Urinary bladder (tissue), 4 donors: ENCODE measurements at places on chromosomes 6 and 20. TPM values are rescaled to one million over a fixed set of nuclear protein-coding genes. Genes with fewer than 3 reads are reported as not detected.

The CRISP2 gene
- polyA plus RNA-seq, result not detected

The ULBP1 gene
- 0.03 TPM for polyA plus RNA-seq

The MAD2L1BP gene
- 25.3 TPM for polyA plus RNA-seq

The SYCP2L gene
- polyA plus RNA-seq, result 0.15 TPM

The MLN gene
- not detected for polyA plus RNA-seq

The WFDC5 gene
- polyA plus RNA-seq, result 0.27 TPM

The SMLR1 gene
- not detected for polyA plus RNA-seq

The TMEM242 gene
- polyA plus RNA-seq, result 9.6 TPM

The KIF25 gene
- polyA plus RNA-seq, result 0.53 TPM

The SLC17A9 gene
- 3.2 TPM for polyA plus RNA-seq

The MROH8 gene
- polyA plus RNA-seq, result 1.8 TPM

The ESR1 gene
- polyA plus RNA-seq, result 1.8 TPM

The GPR6 gene
- not detected for polyA plus RNA-seq

- no peak for DNase-seq
Measured at GRCh38 chr6:19415605-19416326, 421.4 kb upstream of the ID4 start.

DNA sequence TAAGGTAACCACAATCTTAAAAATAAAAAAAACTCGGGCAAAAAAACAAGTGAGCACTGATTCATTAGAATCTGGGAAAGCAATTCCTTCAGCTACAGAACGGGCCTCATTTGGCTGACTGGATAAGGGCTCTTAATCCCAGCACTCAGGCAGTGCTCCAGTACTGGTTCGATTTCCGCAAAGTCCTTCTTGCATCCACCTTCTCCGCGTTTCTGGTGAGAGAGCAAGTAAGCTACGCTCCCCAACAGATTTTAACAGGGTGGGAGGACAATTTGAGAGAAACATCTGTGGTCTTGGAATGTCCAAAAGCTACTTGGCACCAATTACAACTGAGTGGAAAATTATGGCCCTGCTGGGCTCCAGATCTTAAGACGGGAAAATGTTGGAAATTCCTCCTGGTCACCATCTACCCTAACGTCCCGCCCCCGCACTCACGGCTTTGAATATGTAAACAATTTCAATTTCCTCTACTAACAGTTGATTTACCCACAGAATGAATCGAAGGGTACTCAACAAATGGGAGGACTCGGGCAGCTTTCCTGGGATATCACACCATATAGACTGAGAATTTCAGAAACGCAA, 18.1 kb upstream of the ZSCAN9 start:
- no peak for DNase-seq

DNA sequence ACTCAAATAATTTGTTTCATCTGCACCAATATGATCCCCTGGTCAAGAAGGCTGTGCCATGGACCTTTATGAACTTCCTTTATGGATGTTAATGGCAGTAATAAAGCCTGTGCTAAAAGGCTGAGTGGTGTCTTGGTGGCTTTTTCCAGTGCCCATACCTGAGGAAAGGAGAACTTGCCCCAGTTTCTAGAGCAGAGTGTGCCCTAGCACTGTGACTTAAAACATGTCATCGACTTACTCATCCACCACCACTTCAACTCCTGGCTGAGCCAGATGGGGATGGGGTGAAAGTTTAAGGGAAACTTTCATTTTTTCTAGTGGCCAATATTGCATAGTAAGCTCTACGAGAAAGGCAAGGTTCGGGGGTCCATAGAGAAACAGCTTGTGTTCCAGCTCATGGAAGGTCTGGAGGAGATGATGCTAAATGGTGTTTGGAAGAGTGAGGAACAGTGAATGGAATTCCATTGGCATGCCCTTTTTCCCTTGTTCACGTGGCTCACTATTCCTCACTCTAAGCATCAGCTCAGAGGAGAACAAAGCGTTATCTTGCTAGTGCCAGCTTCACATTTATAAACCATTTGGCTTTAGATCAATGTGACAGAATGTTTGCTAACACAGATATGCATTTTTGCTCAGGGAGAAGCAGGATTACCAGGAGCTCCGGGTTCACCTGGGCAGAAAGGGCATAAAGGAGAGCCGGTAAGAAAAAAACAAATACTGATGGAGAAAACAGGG, 71.2 kb downstream of the COL19A1 start:
- no peak for DNase-seq

DNA sequence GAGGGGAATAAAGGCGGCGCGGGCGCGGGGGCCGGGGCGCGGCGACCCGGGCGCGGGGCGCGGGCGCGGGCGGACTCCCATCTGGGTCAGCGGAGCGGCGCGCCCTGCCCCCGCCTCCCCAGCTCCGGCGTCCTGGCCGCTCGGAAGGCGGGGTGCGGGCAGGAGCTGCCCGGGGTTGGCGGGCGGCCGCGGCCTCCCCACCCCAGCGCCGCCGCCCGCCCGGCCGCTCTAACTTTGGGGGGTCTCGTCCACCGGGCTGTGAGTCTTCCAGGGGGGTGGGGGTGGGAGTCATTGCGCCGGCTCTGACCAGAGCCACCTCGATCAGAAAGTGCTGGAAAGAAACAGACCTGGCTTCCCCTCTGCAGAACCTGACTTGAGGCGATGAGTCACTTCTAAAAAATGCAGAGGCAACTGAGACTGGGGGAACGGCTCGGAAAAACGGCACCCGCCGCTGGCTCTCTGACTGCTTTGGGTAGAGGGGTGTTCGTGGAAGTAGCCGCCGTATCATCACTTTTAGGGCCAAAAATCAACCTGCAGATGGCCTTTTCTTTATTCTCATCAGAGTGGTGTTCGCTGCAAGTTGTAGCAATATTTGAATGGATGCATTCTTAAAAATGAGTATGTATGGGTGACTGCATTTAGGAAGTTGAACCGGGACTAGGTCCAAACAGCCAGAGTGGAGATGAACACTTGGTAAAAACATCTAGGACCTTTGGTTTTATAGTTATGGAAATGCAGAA, 667 bp downstream of the CAP2 start:
- peak; percentile 48 for DNase-seq

DNA sequence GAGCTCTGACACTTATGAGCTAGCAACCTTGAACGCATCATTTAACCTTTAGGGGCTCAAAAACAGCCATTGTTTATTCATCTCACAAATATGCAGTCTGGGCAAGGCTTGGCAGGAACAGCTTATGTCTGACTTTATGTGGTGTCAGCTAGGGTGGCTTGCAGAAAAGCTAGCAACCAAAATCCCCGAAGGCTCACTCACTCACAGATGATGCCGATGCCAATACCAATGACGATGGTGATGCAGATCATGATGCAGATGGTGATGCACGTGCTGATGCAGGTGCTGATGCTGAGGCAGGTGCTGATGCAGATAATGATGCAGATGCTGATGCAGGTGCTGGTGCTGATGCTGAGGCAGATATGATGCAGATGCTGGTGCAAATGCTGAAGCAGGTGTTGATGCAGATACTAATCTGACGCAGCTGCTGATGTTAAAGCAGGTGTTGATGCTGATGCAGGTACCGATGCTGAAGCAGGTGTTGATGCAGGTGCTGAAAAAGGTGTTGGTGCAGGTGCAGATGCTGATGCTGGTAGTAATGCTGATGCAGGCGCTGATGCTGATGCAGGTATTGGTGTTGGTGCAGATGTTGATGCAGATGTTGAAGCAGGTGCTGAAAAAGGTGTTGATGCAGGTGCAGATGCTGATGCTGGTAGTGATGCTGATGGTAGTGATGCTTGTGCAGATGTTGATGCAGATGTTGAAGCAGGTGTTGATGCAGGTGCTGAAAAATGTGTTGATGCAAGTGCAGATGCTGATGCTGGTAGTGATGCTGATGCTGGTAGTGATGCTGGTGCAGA, 195.6 kb downstream of the NFATC2 start:
- DNase-seq, result no peak

GRCh38 chr6:153801917-153802316, 237.1 kb upstream of the OPRM1 start:
- no peak for DNase-seq

DNA sequence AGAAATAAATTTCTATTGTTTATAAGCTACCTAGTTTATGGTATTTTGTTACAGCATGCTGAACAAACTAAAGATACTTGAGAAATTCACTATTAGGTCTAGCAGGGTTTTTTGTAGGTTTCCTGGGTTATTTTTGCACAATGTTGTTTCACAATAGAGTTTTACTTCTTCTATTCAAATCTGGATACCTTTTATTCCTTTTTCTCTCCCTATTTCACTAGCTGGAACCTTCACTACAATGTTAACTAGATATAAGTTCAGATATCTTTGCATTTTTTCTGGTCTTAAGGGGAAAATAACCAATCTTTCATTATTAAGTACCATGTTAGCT, 237.7 kb upstream of the CITED2 start:
- DNase-seq, result no peak

DNA sequence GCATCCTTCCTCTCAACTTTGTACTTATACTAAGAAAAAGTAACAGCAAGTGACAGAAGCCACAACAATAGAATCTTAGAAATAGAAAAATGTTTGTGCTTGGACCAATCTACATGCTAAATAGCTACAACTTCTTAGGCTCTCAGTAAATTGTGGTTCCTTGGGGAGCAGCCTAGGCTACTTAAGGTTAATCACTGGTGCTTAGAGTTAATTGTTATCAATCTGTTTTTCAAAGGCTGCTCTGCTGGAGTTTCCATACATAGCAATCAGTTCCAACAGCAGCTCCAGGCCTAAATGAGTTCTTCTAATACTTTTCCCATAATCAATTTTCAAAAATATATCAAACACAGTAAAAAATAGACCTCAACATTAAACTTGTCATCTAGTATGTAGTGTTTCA, 571.4 kb downstream of the EPHA7 start:
- no peak for DNase-seq

DNA sequence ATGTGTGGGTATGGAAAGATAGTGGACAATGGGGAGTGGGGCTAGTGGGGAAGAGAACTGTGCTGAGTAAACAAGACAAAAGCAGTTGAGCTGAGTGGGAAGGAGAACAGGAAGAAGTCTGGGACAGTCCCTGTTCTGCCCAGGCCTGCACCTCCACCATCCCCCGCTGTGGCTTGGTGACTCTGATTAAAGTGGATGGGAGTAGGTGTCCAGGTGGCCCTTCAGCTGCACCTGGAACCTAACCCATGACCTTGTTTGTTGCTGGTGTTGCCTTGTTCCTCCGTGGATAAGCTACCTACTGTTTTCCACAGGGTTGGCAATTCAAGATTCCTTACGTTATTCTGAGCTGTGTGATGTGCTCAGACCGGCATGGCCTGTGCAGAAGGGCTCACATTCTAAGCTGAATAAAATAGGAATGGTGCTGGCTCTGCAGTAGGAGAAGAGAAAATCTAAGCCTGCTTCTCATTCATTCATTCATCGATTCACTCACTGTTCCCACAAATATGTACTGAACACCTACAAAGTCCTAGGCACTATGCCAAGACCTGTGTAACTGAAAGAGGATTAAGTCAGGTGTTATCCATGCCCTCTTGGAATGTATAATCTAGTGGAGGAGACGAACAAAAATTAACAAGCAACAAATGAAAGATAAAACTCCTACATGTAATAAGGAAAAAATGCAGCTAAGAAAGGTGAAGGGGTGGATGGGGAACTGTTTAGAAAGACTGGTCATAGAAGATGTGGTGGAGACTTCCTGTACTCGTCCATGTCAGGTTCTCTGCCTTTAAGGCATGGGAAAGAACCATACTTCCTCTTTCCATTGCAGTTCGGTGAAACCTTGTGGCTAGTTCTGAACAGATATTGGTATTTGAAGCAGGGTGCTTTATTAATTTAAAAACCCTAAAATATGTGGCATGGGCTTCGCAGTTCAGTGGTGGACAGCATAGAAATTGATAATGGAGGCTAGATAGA, 10.1 kb upstream of the CALHM6 start:
- DNase-seq, result no peak

- DNase-seq, result no peak
Measured at GRCh38 chr6:87312860-87313259, 9.5 kb upstream of the SMIM8 start.

- peak; percentile 15 for DNase-seq
Measured at GRCh38 chr6:46453216-46453615, 38.0 kb downstream of the RCAN2 start.

DNA sequence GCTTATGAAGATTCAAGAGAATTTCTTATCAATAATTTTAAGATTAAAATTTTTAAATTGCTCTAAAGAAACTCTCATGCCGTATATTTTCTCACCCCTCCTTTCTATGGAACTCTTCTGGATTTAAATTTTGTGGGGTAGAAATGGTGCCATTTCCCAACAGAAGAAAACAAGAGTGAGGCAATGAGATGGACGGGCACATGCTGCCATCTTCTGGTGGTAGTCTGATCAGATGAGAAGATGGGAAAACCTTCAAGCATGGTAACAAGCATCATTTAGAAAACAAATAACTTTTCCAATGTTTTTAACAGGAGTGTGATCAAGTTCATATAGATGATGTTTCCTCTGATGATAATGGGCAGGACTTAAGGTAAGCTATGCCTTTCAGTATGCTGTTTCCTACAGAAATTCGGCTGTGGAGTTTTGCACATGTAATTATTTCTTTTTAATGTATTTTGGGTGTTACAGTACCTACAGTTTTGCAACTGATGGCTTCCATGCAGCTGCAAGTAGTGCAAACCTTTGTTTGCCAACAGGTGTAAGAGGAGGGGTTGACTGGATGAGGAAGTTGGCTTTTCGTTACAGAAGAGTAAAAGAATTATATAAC, 271.4 kb downstream of the EYA4 start:
- DNase-seq, result no peak

DNA sequence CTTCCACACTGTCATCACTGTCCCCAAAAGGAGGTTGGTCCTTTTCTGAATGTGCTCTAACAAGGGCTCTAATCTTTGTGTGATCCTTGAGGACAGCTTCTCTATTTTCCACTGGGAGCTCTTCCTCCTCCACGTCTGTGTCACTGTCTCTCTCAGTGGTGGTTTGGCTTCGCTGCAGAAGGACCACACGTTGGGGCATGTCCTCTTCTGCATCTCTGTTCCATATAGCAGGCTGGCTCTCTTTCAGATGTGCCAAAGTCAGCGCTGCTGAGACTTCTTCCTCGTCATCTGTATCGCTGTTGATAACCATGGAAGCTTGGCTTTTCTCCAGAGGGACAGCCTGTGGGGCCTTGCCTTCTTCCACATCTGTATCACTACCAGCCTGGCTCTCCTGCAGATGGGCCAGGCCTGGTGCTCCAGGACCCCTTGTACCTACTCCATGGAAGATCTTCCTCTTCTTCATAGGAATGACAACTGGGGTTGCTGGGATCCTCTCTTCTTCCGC, 4.6 kb downstream of the MDC1 start:
- no peak for DNase-seq

- no peak for DNase-seq
Measured at GRCh38 chr6:43924222-43924702, 154.3 kb downstream of the VEGFA start.

DNA sequence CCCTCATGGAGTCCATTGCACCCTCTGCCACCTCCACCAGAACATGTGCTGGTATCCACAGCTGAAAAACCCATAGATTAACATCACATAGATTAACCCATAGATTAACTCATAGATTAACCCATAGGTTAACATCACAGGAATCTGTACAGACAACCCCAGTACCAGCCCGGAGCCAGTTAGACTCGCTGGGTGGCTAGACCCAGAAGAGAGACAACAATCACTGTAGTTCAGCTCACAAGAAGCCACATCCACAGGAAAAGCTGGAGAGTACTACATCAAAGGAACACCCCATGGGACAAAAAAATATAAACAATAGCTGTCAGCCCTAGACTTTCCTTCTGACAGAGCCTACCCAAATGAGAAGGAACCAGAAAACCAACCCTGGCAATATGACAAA, 25.1 kb downstream of the SERPINB9 start:
- no peak for DNase-seq
